Activated CD4-positive, alpha-beta T cell treated with anti-CD3 and anti-CD28 coated beads for 36 hours (primary cell): ENCODE measurements at places on chromosomes 13 and 19. TPM values are rescaled to one million over a fixed set of nuclear protein-coding genes. Genes with fewer than 3 reads are reported as not detected.

PTGIR gene
- 40.1 TPM for total RNA-seq

IZUMO2 gene
- not detected for total RNA-seq

ZNF253 gene
- 25.1 TPM for total RNA-seq

ATP4A gene
- total RNA-seq: not detected

ZNF571 gene
- 2.4 TPM for total RNA-seq

ZNF208 gene
- total RNA-seq: 2.7 TPM

CYP2S1 gene
- 0.46 TPM for total RNA-seq

NCR1 gene
- total RNA-seq: not detected

ZNF333 gene
- total RNA-seq: 11.7 TPM

ITM2B gene
- 67.0 TPM for total RNA-seq

ZNF649 gene
- 11.2 TPM for total RNA-seq

ZNF181 gene
- total RNA-seq: 4.5 TPM

MOB3A gene
- total RNA-seq: 156 TPM

KIR2DL3 gene
- not detected for total RNA-seq

PLIN4 gene
- total RNA-seq: not detected

CYP2B6 gene
- not detected for total RNA-seq

KLK5 gene
- not detected for total RNA-seq

BEST2 gene
- total RNA-seq: not detected

ZNF491 gene
- total RNA-seq: 0.60 TPM

HNRNPM gene
- 250 TPM for total RNA-seq

CYP2A7 gene
- total RNA-seq: not detected

ZNF723 gene
- not detected for total RNA-seq

ZNF813 gene
- total RNA-seq: 5.8 TPM

DENND1C gene
- 56.3 TPM for total RNA-seq

ERICH4 gene
- not detected for total RNA-seq

KLK2 gene
- total RNA-seq: not detected

KCNK6 gene
- total RNA-seq: 9.6 TPM

COX7A1 gene
- not detected for total RNA-seq

KMT5C gene
- total RNA-seq: 27.5 TPM
